ENCODE measurements at places on chromosomes 1 and 21.
A peak's percentile ranks its signal among the peaks of the same experiment; 100 is the strongest.

GRCh38 chr1:61341426-61341825 lies 259.1 kb downstream of the NFIA start:
- peak; percentile 17 for DNase-seq

DNA sequence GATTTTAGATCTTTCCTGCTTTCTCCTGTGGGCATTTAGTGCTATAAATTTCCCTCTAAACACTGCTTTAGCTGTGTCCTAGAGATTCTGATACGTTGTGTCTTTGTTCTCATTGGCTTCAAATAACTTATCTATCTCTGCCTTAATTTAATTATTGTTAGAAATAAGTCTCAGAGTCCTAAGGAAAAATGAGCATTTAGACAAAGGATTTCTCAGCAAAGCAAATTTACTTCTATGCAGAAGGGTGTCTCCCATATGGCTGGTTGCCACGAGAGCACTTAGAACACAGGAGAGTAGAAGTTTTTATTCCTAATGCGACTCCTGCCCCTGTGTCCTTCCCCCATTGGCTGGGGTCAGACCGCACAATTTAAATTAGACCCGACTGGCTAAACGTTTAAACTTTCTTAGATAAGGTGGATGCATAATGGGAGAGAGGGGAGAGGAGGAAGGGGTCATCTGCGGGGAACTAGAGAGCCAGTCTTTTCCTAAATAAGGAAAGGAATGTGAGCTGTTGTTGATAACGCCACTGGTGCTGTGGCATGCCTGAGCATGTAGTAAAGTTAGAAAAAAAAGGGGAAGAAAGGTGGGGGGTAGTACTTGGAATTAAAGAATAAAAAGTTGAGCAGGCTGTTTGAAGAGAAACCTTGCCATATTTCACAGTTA lies 170.2 kb downstream of the DYRK1A start:
- DNase-seq, result no peak

DNA sequence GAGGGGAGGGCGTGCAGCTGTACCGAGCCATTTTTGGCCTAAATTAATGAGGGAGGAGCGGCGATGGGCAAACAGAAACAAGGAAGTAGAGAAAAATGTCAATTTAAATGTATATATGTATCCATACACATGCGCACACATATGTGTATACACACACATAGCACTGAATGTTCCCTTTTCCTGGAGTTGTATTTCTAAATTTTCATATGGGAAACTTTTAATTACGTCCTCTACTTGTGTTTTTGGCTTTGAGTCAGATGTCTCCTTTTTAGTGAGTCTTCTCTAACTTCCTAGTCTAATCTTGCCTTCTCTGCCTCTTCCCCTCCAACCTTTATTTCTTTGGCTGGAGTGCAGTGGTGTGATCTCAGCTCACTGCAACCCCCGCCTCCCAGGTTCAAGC lies 15.4 kb upstream of the CYYR1 start:
- no peak for DNase-seq

DNA sequence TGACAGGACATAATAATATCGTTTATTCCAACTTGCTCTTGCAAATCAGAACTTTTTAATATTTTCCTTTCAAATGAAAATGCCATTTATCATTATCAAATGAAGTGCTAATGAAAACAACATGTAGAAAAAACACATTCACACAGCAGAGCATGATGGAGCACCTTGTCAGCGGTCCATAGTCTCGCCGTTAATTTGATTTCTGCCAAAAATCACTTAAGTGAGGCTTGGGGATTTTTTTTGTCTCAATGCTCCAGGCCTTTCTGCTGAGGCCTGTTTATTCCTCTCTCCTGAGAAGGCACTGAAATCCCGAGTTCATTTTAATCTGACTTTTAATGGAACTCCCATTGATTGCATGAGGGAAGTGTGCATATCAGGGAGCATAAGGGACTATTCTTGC lies 122.5 kb downstream of the ELAVL4 start:
- no peak for DNase-seq
